A549 treated with dexamethasone at 1 μM for 4 hours (cell line): ENCODE measurements at places on chromosomes 1 and 21. TPM values are rescaled to one million over a fixed set of nuclear protein-coding genes. Genes with fewer than 3 reads are reported as not detected.

Gene TRIM63
- 1.7 to 2.8 TPM (median 2.2 TPM) in 5 replicates for total RNA-seq

Gene SLC26A9
- 0.08 to 0.24 TPM (median 0.11 TPM) in 5 replicates for total RNA-seq

Gene LAX1
- total RNA-seq = not detected in 5 replicates

Gene C8B
- not detected in 5 replicates for total RNA-seq

Gene FOXO6
- total RNA-seq = 0.46 to 0.94 TPM (median 0.84 TPM) in 5 replicates

Gene RNU1-3
- total RNA-seq = 10.6 TPM in 1 of 5 replicates, not detected in the others
